Activated CD8-positive, alpha-beta memory T cell treated with anti-CD3 and anti-CD28 coated beads for 24 hours (primary cell): ENCODE measurements at places on chromosomes 1 and 21.

DNA sequence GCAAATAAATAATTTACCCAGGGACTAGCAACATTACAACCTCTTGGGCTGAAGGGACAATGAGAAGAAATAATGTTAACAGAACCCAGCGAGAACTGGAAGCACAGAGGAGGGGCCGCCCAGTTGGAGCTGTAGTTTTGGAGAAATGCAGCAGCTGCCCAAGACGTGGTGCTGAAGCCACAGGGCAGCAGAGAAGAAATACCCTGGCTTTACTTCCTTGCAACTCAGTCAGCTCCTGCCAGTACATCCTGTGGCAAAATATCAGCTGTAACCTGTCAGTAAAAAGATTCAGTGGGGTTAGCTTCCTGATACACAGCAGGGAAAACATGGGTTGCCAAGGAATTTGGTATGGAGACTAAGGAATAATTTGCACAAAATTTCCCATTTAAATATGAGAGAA, 283.6 kb upstream of the USP25 start:
- DNase-seq, result no peak

DNA sequence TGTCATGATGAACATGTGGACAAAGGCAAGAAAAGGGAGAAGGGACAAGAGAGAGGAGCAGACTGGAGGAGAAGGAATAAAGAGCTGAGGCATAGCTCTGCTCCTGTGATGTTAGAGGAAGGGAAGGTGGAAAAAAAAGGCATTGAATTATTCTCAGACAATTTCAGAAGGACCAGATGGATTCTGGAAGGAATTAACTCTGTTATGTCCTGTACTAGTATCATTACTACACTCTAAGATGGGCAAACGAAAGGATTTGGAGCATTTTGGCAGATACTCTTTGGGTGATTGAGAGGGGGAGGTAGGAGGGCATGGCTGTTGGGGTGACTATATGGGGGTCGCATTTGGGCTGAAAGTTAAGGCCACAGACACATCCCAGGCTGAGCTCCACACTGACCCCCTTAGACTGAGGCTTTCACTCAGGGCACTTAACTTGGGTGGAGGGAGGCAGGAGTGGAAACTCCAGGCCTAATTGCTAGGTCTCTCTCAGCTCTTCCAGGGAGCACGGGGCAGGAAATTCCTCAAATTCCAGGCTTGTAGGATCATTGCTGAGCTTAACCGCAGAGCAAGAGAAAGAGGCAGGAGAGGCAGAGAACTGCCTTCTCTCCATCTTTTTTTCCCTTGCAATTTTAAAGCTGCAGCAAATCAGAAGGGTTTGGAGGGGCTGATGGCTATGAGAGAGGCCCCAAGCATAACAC, 25.9 kb downstream of the KIRREL1 start:
- no peak for DNase-seq

DNA sequence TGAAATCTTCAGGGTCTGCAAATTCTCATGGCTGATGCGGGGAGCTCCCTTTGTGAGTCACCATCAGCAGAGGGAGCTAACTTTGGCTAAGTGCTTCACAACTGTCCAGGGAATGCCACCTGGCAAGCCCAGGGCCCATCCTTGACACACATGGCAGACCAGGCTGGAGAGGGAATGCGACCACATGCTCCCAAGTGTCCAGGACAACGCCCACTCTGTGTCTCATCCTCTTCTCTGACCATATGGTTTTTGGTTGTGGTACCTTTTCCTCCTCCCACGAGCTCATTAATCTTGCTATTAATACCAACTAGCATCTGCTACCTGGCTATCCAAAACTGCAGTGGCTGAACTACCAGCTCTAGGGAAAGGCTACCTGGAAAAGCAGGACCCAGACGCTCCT, 37.1 kb upstream of the CLSTN1 start:
- DNase-seq, result no peak

- DNase-seq, result peak; percentile 78
Observed at GRCh38 chr21:33230545-33231324, 997 bp downstream of the IFNAR2 start.

DNA sequence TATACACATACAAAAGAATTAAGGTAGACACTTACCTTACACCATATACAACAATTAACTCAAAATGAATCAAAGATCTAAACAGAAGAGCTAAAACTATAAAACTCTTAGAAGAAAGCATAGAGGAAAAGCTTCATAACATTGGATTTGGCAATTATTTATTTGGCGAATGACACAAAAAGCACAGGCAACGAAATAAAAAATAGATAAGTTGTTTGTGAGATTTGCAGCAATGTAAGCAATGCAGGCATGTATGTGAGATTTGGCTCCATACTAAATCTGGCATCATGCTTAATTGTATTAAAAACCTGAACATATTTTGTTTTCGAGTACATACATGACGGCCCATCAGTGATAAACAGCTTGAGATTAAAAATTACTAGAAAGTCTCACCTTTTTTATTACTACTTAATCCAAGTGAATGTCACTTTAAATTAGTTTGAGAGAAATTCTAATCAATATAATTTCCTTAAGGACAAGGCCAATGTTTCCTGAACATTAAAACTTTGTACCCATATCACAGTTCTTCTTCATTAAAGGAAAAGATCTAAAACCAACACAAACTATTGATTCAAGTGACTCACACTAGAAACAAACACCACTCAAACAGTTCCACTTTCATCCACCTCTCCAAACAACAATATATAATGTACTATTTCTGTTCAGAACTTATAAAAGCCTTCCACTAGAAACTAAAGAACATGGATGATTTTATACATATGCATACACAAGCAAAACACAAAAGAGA, 23.1 kb upstream of the TMEM125 start:
- DNase-seq, result no peak

- DNase-seq, result no peak
Observed at GRCh38 chr1:43933386-43934100, at the start of gene ARTN. ARTN (plus strand) TSS chr1:43933801; CDS start chr1:43935657, 1,856 bp downstream.

DNA sequence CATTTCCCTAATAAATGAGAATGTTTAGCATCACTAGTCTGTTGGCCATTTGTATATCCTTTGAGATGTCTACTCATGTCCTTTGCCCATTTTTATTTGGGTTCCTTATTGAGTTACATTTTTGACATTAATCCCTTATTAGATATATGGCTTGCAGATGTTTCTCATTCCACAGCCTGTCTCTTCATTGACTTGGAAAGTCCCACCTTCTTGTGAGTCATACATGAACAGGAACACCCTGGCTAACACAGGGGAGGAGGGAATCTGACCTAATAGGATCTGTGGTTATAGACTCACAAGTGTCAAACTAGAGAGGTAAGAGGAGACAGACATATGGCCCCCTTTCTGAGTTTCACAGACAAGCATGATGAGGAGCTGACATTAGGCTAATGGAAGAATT, 11.5 kb downstream of the ZP4 start:
- no peak for DNase-seq

- no peak for DNase-seq
Observed at GRCh38 chr1:94240822-94241221, 3.4 kb upstream of the ARHGAP29 start.

DNA sequence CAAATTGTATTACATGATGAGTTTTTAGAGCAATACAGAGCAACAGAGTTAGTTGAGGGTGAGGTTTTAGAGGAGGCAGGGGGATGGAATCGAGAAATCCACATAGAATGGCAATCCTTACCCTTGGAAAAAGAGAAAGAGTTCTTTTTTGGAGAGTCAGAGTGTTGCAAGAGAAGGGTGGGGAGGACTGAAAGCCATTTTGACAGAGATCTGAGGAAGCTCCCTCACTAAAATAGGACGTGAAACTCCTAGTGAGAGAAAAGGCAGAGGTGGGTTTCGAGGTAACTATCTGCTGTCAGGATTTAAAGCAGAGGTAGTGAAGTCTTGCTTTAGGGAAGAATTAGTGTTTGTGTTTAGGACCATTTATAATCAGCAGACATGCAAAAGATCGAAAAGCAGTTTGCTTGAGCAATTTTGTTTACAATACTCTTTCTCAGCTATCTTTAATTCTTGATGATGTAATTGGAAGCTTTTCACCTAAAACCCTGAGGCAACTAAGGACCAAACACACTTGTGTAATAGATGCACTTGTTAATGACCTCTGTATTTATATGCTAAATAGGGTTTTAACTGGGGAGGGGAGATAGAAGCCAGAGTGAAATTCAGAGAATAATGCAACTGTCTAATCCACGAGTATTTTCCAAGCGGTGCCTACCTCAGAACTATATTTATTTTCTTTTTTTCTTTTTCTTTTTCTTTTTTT, 20.0 kb downstream of the ADAMTS5 start:
- no peak for DNase-seq
